ENCODE measurements at places on chromosomes 11 and 22.

DNA sequence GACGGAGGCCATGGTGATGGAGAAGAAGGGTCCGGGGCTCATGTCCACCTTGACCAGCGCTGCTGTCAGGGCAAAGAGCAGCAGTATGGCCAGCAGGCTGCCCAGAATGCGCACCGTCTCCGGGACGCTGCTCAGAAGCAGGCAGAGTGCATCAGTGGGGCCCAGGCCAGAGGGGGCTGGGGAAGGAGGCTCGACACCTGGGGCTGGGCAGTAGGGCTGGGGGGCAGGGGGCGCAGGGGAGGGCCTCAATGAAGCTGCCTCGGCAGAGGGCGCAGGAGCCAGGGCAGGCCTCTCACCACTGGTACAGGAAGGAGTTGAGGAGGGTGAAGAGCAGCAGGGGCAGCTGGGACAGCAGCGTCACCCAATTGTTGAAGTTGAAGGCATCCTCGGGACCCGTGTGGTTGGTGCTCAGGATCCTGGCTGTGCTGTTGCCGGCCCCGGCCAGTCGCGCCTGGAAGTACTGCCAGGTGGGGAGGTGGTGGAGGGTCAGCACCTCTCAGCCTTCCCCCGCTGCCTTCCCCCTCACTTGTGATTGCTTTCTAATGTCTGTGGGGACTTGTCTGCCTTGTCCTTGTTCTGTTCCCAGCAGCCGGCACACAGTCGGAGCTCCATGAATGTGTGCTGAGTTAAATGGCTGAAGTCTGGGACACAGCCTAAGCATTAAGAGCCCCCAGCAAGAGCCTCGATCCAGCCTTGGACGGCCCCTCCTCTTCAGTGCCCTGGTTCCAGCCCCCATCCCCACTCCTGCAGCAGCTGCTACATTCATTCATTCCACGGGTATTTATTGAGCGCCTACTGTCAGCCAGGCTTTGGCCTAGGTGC lies 2.3 kb downstream of the SLC29A2 start:
- DNase-seq, result no peak

DNA sequence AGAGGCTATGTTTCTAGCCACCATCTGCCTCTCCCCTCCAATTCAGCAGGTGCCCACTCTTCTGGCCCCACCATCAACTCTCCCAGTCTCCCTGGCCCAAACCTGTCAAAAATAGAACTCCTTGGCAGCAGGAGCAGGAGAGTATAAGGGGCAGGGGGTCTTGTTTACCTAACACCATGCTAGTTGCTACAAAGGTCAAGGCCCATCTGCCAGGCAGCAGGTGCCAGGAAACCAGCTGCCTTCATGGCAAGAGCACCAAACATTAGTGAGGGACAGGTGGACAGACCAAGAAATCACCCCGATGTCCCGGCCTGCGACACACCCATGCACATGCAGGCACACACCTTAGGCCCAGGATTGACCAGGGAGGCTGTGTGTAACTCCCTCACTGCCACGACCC lies 387.9 kb downstream of the BUD13 start:
- DNase-seq, result no peak

DNA sequence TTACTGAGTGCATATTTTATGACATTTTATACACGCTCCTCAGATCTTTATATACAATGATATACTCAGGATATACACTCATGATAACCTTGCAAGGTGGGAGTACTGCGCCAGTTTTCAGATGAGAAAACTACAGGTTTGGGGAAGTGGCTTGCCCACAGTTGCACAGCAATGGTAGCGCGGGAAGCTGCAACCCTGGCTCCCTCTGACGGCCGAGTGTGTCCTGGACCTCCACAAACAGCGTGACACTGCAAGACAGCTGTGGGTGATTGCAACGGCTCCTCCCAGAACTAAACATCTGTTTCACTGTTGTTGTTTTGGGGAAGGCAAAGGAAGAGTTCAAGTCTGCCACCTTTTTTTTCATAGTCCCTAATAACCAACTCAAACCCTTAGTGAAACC lies 47.0 kb downstream of the PACSIN2 start:
- no peak for DNase-seq

DNA sequence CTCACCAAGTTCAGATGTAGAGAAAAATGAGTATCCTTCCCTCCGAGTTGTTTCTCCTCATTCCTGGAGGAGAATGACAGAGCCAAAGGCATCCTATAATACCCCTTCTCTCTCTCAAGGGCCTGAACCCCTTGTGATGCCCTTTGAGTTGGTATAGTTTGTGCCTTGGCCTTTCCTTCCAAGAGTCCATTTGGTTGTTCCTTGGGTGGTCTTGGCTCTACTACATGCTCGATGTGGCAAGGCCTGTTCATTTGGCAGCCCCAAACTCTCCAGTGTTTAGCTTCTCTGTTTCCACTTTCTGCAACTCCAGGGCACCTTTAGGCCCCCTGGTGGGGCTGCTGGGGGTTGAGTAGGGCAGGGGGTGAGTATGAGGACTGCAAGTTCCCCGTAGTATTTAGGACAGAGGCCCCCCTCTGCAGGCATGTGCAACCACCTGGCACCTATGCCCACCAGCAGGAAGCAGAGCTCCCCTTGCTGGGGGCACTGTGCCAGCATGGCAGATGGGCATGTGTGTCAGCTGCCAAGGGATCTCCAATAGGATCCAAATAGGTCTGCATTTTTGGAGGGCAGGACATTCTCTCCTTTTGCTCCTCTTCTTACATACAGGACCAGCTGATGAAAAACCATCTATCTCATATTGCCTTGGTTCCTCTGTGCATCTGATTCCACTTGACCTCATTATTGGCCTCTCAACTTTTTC lies 217.2 kb upstream of the CADM1 start:
- DNase-seq, result no peak

DNA sequence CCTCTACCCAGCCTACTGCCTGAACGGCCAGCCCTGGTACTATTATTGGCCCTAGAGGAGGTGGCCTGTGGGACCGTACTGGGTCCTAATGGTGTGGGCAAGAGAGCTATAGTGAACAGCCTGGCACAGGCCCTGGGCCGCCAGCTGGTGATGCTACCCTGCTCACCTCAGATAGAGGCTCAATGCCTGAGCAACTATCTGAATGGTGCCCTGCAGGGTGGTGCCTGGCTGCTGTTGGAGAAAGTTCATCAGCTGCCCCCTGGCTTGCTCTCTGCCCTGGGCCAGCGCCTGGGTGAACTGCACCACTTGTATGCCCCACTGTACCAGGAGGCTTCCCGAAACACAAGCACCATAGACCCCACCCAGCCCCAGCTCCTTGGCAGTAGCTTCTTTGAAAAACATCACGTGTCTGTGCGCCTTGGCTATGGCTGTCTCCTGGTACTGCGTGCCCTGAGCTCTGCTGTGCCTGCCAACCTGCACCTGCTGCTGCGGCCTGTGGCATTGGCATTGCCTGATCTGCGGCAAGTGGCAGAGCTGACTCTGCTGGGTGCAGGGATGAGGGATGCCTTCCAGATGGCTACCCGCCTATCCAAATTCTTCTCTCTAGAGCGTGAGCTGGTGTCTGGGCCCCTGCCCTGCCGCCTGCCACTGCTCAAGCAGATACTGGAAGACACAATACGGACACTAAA lies 49.0 kb downstream of the DNHD1 start:
- no peak for DNase-seq

DNA sequence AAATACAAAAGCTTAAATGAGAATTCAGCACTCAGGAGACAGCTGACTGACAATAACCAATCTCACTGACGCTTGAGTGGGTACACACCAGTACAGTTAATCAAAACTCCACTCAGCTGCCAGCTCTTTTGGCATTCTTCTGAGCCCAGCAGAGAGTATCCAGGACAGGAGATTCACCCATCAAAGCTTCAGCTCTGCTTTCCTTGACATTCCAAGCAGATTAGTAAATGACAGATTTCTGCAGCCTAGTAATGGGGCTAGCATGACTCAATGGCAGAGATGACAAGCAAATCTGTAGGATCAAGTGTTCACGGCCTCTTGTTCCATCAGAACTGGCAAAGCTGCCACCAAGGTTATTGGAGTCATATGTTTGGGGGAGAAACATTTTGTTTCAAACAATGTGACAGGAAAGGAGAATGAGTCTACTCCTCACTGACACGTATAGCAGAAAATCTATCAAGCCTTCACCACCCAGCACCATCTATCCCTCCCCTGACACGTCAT lies 420.0 kb downstream of the DYNC2H1 start:
- DNase-seq, result no peak

DNA sequence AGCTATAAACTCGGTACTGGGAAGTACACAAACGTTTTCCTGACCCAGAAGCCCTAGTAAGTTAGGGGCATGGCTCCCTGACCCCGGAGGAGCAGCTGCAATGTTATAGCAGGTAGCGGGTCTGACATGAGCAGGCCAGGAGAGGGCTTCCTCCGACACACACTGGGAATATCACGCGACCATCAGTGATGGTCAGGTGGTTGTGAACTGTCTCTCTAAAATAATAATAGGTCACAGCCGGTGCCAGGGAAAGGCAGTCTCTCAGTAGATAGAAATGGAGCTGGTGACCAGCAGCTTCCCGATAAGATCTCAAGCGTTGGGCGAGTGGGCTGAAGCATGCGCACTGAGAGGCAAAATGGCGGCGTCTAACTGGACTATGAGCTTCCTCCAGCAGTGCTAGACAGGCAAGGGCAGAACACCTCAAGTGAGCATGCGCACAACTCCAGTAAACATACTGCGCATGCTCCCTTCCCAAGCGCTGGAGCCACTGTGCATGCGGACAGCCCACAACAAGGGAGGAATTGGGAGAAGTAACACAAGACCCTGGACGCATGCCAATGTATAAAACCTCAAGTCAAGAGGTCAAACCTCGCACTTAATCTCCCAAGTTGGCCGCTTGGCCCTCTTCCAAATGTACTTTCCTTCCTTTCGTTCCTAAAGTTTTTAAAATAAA lies 22.3 kb upstream of the TESMIN start:
- DNase-seq, result no peak

GRCh38 chr11:68912254-68912653 lies 8.6 kb downstream of the IGHMBP2 start:
- DNase-seq, result no peak

- no peak for DNase-seq
Measured at GRCh38 chr11:95306123-95306522, 75.1 kb upstream of the SESN3 start.

DNA sequence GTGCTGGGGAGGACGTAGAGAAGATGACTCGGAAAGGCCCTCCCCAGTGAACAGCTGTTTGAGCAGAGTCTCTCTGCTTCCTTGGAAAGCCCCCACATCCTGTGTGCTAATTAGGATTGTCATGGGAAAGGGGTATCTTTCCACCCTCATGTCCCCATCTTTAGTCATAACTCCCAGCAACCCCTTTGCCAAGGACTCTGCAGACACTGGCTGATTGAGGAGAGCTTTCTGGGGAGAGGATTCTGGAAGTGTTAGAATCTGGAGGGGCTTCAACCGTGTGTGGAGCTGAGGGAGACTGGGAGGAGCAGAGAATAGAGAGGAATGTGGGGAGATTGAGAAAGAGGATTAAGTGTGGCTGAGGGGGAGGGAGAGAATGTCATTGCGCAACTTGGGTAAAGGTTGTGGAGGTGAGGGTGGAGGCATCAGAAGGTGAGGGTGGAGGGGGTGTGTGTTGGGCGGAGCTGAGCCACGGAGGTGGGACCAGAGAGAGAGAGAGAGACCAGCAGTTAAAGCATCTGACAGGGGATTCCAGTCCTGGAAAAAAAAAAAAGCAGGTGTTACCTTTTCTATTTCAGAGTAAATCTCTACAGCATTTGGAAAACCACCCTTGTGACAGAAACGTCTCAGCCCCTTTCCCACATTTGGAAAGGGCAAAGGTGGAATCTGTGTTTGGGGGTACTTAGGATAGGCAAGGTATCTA lies 2.2 kb downstream of the DTX4 start:
- no peak for DNase-seq

- DNase-seq, result peak; percentile 47
Measured at GRCh38 chr11:17405232-17406005, 17.0 kb upstream of the KCNJ11 start.

DNA sequence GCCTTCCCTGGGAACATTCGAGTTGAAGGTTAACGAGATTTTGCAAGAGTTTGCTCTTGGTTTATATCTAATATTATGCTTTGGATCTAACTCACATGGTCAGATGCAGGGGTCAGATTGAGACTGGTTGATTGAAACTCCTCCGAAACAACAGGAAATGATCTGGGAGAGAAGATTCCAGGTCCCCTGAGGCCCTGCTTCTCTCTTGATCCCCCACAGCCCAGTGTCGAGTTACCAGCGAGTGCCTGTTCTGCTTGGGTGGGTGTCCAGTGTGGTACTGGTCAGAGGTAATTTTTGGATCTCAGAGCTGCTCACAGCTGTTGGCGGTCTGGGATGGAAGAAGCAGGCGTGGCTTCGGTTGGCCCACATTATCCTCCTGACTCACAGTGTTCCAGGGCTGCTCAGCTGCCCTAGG lies 9.2 kb downstream of the FBLN1 start:
- DNase-seq, result peak; percentile 86

- peak; percentile 45 for DNase-seq
Measured at GRCh38 chr22:19723232-19723982, at the start of gene GP1BB. GP1BB (plus strand) TSS chr22:19723539; CDS start chr22:19723570, 31 bp downstream.

DNA sequence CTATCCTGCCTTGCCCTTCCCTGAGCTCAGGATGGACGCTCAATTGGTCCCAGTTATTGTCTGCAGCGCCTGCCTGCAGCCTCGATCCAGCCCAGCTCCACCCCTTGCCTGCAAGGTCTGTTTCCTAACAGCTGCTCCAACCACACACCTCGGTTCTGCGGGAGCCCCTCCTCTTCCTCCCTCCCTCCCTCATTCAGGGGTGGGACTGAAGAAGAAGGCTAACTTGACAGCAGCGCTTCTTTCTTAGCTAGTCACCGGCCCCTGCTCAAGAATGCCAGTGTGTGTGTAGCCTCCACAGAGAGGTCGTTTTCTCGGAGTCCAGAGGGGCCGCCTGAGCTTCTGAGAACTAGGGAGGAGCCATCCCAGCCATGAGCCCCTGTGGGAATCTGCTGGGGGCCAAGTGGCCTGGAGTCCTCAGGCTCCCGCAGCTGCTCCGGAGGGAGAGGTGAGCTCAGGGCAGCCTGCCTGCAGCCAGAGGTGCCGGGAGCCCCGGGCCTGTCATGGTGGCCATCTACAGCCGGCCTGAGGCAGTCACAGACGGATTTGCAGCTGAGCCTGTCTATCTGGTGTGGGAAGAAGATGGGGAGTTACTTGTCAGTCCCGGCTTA lies 36.1 kb downstream of the LIMK2 start:
- DNase-seq, result peak; percentile 85

DNA sequence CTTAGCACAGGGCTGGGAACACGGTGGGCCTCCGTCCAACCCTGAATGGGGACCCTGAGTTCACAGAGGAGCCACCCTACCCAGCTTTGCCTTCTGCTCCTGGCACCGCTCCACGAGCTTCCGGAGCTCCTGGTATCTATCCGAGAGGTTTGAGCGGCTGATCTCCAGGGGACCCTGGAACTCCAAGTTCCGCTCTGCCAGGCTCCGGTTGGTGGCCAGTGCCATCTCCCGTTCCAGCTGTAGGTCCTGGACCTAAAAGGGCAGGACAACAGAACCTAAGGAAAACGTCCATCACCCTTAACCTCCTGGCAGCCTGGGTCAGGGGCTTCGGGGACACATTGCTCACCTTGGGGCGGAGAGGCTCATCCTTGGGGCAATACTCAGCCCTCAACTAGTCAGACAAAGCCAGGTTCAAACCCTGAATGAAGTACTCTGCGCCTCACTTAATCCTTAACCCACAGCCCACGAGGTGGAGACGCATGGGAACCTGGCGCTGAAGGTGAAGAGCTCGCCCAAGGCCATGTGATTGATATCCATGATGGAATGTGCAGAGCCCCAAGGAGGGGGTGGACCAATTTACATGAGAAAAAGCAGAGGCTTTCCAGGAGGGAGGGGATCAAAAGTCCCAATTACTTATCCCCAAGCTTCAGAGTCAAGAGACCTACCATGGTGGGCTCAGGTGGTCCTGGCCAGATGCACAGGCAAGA lies 27.1 kb downstream of the VPS37C start:
- peak; percentile 28 for DNase-seq

Data from left hindlimb (tissue), 1 donor.